ENCODE measurements at places on chromosomes 2 and 18. TPM values are rescaled to one million over a fixed set of nuclear protein-coding genes. Genes with fewer than 3 reads are reported as not detected.

GRCh38 chr18:69770238-69770637 is 177.4 kb downstream of the CD226 start:
- DNase-seq: no peak

DQX1 gene
- 0.10 TPM for total RNA-seq

SLC5A7 gene
- not detected for total RNA-seq

AQP12A gene
- not detected for total RNA-seq

DNA sequence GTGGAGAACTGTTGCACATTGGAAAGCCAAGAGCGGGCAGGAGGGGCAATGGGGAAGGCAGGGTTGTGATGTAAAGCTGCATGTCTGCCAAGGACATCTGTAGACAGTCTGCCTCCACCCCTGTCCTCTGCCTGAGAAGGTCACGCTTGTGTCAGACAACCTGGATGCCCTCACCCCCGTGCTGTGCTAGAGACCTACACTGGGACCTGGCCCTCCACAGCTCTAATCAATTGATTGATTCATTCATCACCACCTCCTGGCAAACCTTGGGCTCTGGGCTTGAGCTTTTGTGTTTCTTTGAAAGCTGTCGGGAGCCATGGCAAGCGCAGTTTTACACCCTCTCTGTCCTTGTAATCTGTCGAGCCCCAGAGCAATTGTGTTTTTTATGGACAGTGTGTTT is 41.1 kb downstream of the MARCO start:
- DNase-seq: no peak

- no peak for DNase-seq
Observed at GRCh38 chr18:4587204-4587603, 132.1 kb upstream of the DLGAP1 start.

PRSS56 gene
- not detected for total RNA-seq

TSPYL6 gene
- not detected for total RNA-seq

DNA sequence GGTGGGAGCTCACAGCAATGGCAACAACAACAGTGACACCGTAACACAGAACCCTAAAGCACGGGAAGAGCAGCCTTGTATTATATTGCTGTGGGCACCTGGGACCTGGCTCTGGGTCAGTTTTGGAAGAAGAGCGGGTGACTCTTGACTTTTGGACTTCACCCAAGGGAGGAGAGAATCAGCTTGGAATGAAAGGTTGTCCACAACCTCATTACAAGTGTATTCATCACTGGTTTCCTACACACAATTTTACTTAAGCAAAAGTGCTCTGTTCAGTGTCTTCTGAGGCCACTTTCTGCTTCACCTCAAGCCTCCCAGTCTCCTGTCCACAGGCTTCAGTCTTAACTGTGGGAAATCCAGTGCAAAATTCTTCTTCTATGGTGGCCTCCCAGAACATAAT is 263.8 kb downstream of the KCNE4 start:
- DNase-seq: no peak

Measured in activated naive CD4-positive, alpha-beta T cell treated with anti-CD3 and anti-CD28 coated beads for 36 hours (primary cell).